Right ventricle myocardium superior (tissue), 1 donor: ENCODE measurements at places on chromosomes 3 and 15.

DNA sequence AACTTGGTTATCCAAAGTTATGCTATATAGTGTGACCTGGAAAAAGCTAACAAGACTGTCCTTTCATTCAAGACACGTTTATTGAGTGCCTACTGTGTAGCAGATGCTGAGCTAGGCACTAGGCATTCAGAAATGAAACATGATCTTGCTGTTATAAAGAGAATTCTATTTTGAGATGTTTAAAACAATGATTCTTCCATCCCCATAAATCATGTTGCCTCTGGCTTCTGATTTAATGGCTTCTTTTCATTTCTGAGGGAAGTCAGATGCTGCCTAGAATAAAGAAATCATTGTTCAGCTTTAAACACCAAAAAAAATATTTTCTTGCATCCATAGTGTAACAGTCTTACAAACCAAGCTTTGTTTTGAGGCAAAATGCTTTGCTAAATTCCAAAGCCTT, 620.9 kb upstream of the UBE2E2 start:
- no peak for DNase-seq

DNA sequence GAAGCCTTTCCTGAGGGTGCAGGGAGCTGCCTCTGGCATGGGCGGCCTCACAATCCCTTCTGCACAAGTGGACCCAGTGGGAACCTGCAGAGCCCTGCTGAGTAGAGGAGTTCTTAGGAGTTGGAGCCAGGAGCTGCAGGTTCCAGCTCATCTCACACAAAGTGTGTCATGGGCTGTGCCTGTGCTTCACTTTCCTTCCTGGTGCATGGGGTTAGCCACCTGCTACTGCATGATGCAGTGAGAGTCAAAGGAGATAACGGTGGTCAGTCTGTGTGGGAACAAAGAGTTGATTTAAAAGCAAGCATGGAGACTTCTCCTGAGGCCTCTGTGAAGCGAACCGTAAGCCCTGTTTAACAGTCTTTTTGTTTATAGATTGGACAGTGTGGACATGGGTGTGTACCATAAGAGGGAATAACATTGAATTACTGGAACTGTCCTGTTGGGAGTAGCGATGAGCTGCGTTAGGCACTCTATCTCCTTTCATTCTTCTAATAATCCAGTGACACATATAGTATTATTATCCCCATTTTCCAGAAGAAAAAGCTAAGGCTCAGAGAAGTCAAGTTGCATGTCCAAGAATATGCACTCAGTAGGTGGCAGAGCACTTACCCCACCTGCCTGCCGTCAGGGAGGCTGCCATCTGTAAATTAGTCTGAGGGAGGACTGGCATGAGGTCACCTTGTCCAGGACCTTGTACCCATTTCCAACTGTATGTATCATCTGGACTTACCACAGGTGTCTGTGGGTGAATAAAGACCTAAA, 68.7 kb upstream of the PRR23C start:
- DNase-seq = no peak

DNA sequence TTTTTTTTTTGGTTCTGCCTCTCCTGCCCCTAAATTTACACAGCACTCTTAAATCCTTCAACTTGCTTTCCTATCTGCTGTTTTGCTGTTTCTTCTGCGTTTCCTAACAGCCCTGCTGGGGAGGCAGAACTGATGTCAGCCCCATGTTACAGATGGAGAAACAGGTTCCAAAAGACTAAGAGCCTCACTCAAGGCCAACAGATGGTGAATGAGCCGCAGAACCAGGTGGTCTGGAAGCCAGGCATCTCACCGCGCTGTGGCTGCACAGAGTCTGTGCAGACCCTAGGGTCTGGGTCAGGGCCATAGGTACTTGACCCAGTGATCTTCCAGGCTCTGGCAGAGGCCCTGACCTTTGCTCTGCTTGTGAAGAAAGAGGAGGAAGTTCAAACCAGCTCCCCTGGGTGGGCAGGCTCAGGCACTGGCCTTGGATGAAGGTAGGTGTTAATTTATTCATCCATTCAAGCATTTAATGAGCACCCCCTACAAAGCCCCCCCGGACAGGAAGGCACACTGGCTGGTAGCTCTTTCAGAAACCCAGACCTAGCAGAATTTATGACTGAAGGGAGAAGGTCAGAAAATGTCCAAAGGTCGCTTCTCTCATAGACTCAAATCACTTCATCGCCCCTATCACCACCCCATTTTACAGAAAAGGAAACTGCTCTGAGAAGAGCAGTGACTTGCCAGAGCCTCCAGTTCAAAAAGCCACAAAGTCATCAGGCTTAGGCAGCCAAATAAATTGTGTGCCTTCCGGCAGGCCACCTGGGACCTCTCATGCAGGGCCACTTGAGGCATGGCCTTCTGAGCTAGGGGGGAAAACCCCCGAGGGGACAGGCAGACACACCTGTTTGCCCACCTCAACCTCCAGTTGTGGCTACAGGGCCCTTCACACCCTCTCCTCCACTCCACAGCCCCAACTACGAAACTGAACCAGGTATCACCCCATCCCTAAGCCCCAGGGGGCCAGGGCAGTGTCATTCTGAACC, 2.7 kb downstream of the CHDH start:
- DNase-seq = no peak

GRCh38 chr15:75684648-75685047, 28.0 kb downstream of the CSPG4 start:
- DNase-seq = no peak

GRCh38 chr3:59153648-59154047, 103.8 kb upstream of the CFAP20DC start:
- no peak for DNase-seq

- peak; percentile 10 for DNase-seq
Measured at GRCh38 chr15:70172124-70172523, 74.4 kb upstream of the TLE3 start.

GRCh38 chr3:59751606-59752005, 701.8 kb upstream of the CFAP20DC start:
- DNase-seq = no peak

DNA sequence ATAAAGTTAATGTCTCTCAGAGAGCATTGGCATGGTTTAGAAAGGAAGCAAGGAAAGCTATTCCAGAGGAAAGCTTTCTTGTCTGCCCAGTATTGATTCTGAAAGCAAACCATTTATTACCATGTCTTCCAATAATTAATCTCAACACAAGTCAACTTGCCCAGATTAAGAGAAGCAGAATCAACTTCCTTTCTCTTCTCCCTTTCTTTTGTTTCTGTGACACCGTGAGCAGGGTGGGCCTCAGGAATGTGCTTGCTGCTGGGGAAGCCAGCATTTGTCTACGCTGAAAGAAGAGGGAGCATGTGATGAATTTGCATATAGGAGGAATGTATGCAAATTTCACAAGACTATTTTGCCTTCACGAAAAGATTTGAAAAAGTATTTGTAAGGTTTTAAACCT, 368.6 kb upstream of the ROPN1 start:
- no peak for DNase-seq

DNA sequence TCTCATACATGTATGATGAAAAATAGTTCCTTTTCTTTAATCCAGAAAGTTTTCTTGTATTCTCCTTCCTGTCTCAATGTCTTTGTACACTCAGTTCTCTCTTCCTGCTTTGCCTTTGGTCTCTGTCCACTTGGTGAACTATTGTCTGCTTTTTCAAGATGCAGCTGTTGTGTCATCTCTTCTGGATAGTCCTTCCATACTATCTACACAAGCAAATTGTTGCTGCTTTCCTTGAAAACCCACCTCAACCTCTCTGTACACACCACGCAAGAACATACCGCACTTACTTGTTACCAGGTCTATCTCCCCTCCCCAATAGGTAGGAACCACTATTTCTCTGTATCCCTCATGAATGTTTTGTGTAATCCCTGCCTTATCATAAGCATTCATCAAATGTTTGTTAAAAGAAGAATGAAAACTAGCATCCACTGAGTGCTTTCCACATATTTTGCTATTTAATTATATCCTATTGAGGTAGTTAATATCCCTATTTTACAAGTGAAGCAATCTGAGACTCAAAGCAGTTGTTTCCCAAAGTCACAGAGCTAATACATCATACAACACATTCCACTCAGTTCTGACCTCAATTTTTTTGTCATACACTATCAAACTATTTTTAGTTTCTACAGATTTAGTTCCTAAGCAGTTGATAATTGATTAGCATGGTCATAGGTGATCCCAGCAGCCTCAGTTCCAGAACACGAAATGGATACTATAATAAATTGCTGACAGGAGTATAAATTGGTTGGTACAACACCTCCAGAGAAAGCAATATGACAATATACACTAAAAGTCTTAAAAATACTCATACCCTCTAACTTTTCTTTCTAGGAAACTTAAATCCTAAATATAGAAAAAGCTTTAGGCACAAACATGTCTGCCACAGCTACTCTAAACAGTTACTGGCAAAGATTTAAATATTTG, 19.6 kb downstream of the HACL1 start:
- no peak for DNase-seq

GRCh38 chr3:120473896-120474675, 23.3 kb upstream of the FSTL1 start:
- no peak for DNase-seq

DNA sequence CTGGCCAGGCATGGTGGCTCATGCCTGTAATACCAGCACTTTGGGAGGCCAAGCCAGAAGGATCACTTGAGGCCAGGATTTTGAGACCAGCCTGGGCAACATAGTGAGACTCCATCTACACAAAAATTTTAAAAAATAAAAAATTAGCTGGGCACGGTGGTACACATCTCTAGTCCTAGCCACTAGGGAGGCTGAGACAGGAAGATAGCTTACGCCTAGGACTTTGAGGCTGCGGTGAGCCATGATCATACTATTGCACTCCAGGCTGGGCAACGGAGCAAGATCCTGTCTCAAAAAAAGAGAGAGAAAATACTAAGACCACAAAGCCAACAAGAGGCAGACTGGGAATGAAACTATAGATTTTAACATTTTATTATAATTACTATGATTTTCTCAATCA, 4.1 kb downstream of the MB21D2 start:
- no peak for DNase-seq
